ENCODE measurements at places on chromosomes 13 and 19.

- DNase-seq = no peak
Measured at GRCh38 chr13:19071161-19071936, 110.3 kb downstream of the TUBA3C start.

DNA sequence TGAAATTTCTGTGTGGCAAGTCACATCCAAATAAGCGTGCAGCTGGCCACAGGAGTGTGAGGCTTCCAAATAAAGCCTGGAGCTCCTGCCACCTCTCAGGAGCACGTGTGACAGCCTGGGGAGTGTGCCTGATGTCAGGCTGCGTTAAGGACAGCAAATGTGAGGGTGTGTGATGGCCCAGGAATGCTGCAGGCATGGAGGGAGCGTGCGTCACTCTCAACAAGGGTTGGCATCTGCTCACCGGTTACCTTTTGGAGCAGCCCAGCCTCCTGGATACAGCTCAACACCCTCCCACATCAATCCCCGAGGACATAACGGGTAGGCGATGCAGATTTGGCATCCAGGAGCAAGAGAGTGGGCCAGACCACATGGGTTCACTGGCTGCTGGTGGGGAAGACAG is 19.0 kb downstream of the NUMBL start:
- DNase-seq = no peak

DNA sequence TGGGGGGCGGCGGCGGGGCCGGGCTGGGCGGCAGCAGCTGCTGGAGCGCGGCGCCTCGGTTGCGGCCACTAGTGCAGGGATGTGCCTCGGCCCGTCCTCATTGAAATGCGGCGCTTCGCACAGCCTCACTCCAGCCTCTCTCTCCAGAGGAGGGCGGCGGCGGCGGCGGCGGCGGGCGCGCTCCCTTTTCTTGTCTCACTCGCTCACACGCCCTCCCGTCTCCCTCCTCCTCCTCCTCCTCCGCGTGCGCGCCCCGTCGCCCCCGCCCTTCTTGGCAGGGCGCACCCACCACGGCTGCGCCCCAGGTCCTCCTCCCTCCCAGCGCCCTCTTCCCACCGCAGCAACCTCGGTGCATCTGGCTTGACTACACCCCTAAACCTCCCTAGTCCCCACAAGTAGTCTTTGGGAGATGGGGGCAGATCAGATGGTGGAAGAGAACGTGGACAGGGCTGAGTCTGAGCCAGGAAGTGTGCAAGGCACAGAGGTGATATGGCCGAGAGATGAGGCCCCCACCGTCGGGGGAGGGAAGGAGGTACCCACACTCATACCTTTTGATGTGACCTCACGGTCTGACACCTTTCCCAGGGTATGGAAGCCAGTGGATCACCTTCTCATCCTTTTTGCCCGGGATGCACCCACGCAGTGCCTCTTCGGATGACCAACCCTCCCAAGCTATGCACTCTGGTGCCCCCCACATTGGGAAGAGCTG is at the start of gene DCLK1:
Gene DCLK1 (minus strand): TSS at position 161 of the 709 bp plus-strand sequence.
- DNase-seq = no peak

GRCh38 chr19:5806133-5806489 is 1.2 kb downstream of the NRTN start:
- no peak for DNase-seq

DNA sequence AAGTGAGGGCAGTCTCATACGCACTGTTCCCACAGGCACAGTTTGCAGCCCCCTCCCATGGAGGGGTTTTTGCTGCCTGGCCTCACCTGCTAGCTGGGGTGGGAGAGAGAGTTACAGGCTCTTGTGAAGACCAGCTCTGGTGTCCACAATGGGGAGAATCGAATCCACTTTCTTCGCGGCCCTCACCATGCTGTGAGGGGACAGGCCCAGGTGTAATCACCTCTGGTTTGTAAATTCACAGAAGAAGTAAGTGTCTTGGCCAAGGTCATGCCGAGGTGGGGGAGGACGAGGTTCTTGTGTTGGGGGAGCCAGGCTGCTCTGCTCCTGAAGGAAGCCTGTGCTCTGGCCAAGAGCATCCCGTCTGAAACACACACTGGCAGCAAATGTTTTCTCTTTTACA is 39.5 kb downstream of the TEX29 start:
- DNase-seq = no peak

DNA sequence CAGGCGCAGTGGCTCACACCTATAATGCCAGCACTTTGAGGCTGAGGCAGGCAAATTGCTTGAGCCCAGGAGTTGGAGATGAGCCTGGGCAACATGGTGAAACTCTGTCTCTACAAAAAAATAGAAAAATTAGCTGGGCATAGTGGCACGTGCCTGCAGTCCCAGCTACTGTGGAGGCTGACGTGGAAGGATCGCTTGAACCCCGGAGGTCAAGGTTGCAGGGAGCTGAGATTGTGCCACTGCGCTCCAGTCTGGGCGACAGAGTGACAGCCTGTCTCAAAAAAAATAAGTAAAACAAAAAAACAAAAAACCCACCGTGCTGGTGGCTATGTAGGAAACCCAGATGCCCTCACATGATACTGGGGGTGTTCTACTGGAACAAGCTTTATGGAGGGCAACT is 16.4 kb downstream of the PHLDB3 start:
- DNase-seq = no peak

DNA sequence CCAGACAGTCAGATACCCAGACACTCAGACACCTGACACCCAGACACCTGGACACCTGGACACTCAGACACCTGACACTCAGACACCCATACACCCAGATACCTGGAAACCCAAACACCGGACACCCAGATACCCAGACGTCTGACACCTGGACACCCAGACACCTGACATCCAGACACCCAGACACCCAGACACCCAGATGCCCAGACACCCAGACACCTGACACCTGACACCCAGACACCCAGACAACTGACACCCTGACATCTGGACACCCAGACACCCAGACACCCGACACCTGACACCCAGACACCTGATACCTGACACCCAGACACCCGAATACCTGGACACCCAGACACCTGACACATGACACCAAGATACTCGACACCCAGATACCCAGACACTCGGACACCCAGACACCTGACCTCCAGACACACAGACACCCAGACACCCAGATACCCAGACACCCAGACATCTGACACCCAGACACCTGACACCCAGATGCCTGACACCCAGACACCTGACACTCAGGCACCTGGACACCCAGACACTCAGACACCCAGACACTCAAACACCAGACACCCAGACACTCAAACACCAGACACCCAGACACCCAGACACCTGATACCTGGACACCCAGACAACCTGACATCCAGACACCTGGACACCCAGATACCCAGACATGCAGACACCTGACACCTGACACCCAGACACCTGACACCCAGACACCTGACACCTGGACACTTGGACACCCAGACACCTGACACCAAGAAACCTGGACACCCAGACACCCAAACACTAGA is 19.1 kb downstream of the C19orf12 start:
- no peak for DNase-seq

DNA sequence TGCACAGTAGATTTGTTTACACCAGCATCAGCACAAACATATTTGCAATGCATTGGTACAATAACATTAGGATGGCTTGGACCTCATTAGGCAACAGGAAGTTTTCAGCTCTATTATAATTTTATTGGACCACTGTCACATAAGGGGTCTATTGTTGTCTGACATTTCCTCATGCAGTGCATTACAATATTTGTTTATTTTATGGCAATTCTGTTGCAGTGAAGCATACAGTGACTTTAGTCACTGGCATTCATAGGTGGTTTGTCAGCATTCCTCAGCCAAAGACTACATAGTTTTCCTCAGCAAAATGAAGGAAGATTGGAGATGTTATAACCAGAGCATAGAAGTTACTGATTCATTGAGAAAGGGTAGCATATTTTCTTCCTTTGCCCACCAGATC is 1732.9 kb downstream of the PCDH9 start:
- no peak for DNase-seq

- no peak for DNase-seq
Measured at GRCh38 chr13:24129914-24130774, 30.4 kb upstream of the SPATA13 start.

- DNase-seq = no peak
Measured at GRCh38 chr19:55437410-55437809, 5.7 kb downstream of the SHISA7 start.

- DNase-seq = no peak
Measured at GRCh38 chr13:60288569-60288968, 108.5 kb upstream of the TDRD3 start.
